ENCODE measurements at places on chromosomes 5 and 9.

DNA sequence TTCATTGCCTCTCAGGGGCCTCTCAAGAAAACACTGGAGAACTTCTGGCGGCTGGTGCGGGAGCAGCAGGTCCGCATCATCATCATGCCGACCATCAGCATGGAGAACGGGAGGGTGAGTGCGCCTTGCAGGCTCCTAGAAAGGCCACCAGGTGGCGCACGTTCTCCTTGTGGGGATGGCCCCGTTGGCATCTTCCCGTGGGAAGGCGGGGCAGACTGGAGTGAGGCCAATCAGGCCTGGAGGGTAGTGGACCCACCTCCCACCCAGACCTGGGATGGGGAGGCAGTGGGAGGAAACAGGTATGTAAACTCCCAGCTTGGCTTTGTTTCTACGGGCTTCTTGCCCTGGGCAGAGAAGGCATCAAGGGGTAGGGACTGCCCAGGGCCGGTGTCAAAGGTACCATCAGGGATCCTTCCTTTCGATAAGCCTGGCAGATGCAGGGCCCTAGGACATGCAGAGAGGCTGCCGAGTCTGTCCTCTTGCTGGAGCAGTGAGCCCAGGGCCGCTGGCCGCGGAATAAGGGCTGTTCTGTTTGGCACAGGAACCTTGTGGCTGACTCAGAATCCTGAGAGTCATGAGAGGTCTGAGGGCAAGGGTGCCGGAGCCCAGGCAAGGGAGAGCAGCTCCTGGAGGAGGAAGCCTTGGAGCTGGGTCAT lies 18.9 kb upstream of the SPTLC1 start:
- DNase-seq: peak; percentile 61

- DNase-seq: no peak
Measured at GRCh38 chr5:54516051-54516655, 1.4 kb upstream of the SNX18 start.

GRCh38 chr5:40477856-40478546 lies 201.7 kb upstream of the PTGER4 start:
- no peak for DNase-seq

- no peak for DNase-seq
Measured at GRCh38 chr5:124259017-124259416, 487.4 kb downstream of the ZNF608 start.

DNA sequence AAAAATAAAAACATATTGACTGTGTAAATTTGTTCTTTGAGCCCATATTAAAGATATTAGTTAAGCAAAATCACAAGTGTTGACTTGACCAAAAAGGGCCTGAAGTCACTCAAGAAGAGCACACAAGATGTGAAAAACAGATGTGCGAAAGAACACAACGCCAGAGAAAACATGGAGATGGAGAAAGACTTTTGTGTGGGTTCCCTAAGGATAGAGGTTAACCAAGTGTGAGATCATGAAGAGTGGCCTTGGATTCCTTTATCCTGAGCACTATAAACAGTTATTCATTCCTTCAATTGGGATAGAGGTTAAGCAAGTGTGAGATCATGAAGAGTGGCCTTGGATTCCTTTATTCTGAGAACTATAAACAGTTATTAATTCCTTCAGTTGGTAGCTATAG lies 361.8 kb downstream of the CDH18 start:
- DNase-seq: no peak

GRCh38 chr9:2050236-2050635 lies 35.1 kb downstream of the SMARCA2 start:
- DNase-seq: no peak

GRCh38 chr9:93302586-93303257 lies 118.8 kb downstream of the WNK2 start:
- no peak for DNase-seq

GRCh38 chr5:130992095-130992494 lies 173.0 kb downstream of the HINT1 start:
- DNase-seq: no peak

DNA sequence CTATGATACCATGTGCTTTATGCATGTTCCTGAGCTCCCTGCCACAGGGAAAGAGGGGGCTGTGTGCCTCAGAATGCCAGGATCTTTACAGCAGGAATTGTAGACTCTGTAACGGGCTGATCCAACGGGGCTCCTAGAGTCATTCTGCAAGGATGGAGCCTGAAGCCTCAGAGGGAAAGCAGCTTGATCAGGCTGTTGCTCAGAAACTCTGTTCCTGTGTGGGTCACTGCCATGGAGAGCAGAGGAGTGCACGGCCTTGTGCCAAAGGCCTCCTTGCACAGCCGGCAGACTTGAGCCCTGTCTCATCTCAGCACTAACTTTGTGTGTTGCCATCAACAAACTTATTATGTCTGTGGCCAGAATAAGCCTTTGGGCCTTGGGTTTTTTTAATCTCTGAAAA lies 51.8 kb downstream of the AMBP start:
- DNase-seq: no peak

GRCh38 chr9:92986176-92987119 lies 39.1 kb downstream of the FGD3 start:
- DNase-seq: no peak

DNA sequence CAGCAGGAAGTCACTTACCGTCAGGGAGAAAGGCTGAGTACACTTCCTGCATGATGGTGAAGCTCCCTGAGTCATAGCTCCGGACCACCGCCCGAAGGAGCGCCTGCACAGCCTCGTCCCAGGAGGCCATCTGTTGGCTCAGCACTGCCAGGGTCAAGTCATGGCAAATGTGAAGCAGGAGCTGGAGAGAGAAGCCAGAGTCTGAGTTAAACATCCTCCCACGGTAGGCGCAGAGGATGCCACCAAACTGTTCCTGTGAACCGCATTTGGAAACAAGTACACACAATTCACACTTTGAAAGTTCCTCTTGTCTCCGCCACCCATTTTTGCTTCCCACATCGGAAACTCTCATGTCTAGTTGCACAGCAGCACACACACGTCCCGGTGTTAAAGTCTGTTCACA lies 33.9 kb downstream of the CNOT8 start:
- DNase-seq: peak; percentile 14

GRCh38 chr9:134670042-134670525 lies 28.5 kb downstream of the COL5A1 start:
- DNase-seq: no peak

DNA sequence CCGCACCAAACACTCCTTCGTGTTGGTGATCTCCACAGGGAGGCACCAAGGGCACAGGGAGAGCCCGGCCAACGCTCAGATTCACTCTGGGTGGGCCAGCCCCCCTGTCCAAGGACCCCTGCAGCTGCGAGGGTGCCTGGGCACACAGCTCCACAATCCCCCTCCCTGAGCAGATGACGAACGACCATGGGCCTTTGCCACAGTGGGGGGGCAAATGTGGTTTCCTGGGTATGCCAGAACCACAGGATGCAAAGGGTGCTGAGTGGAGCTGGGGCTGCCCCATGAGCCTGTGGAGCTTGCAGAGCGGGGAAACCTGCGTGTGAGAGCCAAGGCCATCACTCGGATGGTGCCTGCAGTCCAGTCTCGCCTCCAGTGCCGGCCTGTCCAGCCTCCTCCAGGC lies 31.0 kb downstream of the LPCAT1 start:
- DNase-seq: no peak

GRCh38 chr5:176789873-176790615 lies 20.3 kb upstream of the UNC5A start:
- DNase-seq: no peak

DNA sequence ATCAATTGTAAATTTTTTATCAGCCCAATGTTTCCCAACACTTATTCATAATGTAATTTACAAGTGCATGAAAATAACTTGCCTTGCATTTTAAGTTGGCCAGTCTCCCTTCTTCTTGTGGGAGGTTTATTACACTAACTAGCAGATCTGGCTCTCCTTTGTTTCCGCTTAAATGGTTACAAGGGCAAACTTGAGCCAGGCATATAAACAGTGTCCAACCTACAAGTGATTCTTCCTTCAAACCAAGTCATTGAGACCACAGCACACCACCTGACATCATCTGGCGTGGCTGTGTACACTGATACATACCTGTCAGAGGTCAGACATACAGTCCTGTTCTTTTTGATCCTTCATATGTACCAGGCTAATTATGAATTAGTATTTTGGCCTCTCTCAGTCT lies 80.1 kb downstream of the ALDH1A1 start:
- DNase-seq: no peak

GRCh38 chr5:68067291-68067690 lies 148.3 kb upstream of the PIK3R1 start:
- no peak for DNase-seq

GRCh38 chr9:34654323-34655051 lies 2.5 kb downstream of the IL11RA start:
- DNase-seq: peak; percentile 66

DNA sequence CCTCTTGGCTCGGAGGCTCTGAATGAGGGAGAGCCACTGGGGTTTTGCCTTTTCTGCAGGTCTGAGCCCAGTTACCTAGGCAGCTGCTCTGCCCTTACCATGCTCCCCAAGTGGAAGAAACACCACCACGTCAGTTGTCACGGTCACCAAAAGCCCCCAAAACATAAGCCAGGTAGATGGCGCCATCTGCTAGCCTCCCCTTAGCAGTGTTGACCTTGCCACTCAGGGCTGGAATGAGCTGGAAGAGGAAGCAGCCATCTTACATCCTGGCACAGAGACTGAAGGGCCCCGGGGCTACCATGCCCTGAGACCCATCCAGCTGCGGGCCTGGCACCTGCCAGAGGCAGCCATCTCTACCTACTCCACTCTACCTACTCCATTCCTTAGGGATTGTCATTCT lies 7.4 kb downstream of the ZER1 start:
- no peak for DNase-seq

DNA sequence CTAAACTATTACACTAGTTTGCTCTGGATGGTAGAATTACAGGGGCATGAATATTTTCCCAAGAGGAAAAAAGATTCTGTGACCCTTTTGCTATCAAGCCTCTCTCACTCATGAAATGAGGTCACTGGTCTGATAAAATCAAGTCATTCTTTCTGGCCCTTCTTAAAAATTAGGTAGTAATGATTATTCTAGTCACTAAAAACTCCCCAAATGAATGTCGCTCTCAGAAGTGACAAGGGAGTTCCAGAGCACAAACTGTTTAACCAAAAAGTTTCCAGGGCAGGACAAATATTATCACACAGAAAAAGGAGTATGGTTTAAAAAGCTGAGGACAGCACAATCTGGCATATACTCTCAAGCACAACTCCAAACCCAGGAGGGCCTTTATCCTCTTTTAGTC lies 12.5 kb downstream of the ERMP1 start:
- DNase-seq: no peak

- DNase-seq: no peak
Measured at GRCh38 chr5:14267991-14268708, 125.0 kb downstream of the TRIO start.

DNA sequence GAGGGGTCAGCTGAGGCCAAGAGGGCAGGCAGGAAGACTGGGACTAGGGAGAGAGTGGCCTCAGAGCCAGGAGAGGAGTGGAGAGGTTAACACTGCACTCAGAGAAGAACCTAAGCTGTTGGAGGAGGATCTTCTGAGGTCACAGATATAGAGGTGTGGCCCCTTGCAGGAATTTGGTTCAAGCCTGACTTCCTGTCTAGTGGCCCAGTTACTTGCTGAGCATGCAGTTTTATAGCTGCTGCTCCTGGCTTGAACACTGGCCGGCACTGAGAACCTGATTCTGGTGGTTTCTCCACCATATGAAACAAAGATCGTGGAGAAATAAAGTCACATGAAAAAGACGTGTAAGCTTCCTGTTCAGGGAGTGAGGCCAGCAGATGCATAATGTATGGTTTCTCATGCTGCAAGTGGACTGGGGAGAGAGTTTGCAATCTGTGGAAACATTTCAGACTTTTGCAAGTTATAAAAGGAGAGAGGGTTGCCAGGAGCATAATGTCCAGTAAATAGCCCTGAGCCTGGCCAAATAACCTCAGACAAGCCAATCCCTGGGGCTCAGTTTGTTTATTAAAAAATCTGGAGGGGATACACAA lies 82.6 kb downstream of the GALNT10 start:
- no peak for DNase-seq

- no peak for DNase-seq
Measured at GRCh38 chr5:119302916-119303897, 52.6 kb upstream of the TNFAIP8 start.

GRCh38 chr5:10140195-10140973 lies 109.3 kb downstream of the ATPSCKMT start:
- no peak for DNase-seq

- DNase-seq: no peak
Measured at GRCh38 chr9:130021123-130021522, 21.9 kb downstream of the FNBP1 start.

DNA sequence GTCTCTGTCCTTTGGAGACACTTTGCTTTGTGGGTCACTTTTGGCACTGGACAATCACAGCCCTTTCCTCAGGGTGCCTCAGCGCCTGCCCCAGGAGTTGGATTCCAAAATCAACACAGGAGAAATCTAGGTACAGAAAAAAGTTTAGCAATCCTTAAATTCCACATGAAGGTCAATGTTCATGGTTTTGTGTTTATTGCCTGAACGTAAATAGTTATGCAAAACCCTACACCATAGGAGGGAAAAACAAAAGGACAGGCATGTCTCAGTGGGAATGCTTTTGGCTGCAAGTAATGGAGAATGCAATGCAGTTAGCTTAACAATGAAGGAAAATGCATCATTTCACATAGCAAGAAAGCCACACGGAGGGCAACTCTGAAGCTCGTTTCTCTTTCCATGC lies 6.5 kb upstream of the HMCN2 start:
- DNase-seq: no peak

DNA sequence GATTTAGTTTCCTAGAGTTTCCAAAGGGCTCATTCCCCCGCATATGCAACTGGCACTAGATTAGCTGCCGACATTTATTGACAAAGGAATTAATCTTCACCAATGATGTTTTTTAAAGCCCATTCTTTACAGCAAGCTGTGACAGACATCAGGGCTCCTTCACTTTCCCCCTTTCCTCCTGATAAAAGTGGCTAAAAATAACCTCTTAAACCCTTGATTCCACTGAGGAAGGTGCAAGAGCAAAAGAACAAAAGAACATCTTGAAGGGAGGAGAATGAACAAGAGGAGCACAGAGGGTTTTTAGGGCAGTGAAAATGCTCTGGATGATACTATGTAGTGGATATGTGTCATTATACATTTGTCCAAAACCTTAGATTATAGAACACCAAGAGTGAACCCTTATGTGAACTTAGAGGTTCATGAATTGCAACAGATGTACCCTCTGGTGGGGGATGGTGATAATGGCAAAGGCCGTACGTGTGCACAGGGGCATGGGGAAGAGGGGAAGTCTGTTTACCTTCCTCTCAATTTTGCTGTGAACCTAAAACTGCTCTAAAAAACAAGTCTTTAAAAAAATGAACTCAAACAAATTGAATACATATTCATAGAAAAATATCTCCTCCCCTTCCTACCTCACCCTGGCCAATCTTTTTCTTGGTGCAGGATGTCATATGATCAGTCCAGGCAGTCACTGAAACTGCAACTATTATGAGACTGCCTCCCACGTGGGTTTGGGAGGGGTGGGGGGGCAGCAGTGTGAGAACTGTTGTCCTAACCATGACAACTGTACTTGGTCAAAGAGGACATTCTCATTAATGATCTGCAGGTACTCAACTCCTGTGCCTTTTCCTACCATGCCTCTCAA lies 83.0 kb downstream of the MARCHF3 start:
- DNase-seq: no peak

GRCh38 chr5:128163991-128164390 lies 80.4 kb downstream of the SLC12A2 start:
- DNase-seq: no peak

- DNase-seq: no peak
Measured at GRCh38 chr5:55841976-55842375, 9.2 kb upstream of the IL31RA start.
